ENCODE measurements at places on chromosomes 12 and 14.

GRCh38 chr12:122947352-122947792 lies 18.9 kb downstream of the ABCB9 start:
- DNase-seq: no peak

- DNase-seq: peak; percentile 14
Measured at GRCh38 chr12:39420043-39420442, 22.9 kb downstream of the KIF21A start.

DNA sequence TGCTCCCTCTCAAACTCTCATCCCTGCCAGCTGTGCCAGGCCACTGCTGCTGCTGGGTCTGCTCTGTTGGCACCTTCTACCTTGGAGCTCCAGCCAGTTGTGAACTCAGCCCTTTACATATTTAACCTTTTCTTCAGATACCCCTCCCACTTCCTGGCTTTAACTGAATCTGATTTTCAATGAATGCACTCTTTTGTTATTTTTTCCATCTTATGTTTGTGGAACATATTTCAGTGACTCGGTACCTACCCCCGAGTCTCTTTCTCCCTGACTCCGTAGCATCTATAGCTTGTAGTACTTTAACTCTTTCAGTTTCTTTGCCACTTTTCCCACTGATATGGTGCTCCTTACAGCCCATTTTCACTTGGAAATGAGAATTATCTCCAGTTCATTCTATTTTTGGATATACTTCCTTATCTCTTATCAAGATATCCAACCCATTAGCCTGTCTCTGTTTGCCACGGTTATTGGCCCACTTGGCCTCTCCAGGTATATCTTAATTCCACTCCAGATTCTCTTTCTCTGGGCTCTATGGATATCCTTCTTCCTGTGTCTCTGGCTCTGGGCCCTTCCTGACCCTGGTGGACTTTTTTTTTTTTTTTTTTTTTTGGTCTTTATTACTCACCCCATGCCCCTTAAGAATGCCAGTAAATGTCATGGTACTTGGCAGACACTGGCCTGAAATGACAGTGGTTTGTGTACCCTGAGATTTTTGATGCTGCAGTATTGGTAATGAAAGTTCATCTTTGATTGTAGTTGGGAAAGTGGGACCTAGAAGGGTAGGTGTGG lies 62.7 kb downstream of the PELI2 start:
- DNase-seq: no peak

DNA sequence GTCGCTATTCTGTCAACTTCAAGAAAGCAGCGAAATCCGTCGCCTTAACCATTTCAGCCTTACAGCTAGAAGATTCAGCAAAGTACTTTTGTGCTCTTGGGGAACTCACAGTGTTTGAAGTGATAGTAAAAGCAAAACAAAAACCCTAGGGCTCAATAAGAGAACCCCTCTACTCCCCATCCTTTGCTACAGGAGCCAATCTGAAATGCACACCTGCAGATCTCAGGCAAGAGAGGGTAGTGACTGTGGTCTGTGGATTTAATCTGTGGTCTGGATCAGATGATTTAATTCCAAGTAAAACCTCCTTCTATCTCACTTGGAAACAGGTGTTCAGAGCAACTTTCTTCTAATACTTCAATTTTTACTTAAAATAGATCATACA lies 422.9 kb upstream of the OR4E1 start:
- no peak for DNase-seq

DNA sequence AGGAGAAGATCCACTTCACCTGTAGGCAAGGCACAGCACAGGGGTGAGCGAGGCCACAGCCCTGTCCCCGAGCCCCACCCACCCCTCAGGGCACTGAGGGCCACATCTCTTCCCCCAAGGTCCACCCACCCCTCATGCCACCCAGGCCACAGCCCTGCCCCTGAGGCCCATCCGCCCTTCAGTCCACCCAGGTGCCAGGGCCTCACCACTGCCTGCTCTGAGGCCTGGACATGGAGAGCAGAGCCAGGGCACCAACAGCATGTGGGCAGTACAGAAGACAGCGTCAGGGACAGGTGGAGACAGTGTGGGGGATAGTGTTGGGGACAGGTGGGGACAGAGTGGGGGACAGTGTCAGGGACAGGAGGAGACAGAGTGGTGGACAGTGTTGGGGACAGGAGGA lies 138.3 kb downstream of the TMEM121 start:
- DNase-seq: no peak

- peak; percentile 23 for DNase-seq
Measured at GRCh38 chr12:92068459-92068858, 77.2 kb downstream of the BTG1 start.

GRCh38 chr14:94689218-94689984 lies 77.2 kb downstream of the SERPINA3 start:
- DNase-seq: peak; percentile 48

DNA sequence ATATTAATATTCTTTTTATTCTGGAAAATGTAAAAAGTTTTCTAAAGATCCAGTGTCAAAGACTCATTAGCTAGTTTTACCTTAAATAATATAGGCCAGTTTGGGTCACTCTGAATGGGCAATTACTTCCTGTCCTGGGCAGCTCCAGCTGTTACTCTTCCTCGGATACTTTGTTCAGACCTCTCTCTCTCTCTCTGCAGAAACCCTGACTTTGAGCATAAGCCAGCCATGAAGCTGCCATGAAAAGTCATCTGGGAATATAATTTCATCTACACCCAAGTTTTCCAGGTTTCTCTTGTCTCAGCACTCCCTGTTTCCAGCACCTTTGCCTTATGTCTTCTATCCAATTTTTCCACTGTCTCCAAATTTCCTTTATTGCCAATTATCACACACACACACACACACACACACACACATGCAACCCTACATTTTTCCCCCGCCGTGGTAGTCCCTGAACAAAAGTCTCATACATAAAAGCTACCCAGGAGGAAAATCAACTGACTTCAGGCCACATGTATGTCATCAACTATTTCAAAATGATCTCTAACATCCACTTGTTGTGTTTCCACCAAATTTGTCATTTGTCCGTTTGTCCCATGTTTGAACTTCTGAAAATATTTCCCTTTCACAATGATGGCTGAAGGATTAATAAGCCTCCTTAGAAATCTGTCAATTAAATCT lies 318.1 kb downstream of the SSPN start:
- DNase-seq: no peak

- DNase-seq: no peak
Measured at GRCh38 chr12:55250944-55251343, 6.5 kb downstream of the OR6C74 start.

DNA sequence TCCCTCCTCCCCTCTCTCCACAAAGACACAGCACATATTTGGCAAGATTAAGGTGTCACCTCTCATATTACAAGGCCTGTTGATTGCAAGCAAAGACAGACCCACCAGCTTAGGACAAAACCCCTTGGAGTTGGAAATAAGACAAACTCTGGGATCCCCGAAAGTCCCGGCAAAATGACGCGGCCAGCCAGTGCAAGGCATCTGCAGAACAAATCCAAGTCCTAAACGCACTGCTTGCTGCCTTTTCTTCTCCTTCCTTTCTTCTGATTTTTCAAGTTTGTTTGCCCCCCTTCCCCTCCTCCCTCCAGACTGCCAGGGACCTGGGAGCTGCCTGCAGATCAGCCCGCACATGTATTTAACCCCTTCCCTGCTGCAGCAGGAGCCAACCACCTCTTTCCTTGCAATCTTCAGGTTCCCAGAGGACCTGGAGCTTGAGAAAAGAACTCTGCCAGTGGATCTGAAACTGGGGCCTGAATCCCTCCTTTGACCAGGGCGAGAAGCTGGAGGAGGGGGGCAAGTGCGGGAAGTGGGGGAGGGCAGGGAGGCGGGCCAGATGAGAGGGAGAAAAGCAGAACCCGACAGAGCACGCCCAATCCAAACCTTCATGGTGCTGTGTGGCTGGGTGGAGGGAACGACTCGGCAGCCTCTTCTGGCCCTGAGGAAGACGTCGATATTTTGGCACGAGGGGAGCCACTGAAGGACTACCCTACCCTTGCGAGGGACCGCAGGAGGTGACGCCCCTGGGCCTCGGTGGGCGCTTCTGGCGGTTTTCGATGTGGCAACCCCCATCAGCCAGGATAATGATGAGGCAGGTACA lies 2.0 kb upstream of the NTF3 start:
- DNase-seq: no peak

DNA sequence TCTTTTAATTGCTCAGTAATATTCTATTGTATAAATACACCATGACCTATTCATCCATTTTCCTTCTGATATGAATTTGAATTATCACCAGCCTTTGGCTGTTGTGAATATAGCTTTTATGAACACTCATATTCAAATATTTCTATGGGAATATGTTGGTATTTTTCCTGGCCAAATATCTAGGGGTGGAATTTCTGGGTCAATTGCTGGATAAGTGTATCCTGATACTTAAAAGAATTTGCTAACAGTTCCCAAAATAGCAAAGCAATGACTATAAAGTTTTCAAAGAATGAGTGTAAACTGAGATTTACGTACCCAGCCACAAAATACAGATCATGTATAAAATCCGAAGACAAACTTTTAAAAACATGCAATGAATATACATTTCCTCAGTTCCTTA lies 148.7 kb upstream of the CLEC14A start:
- peak; percentile 16 for DNase-seq

GRCh38 chr12:117646520-117646919 lies 285.1 kb upstream of the NOS1 start:
- DNase-seq: no peak

- peak; percentile 36 for DNase-seq
Measured at GRCh38 chr14:58401587-58401986, 5.9 kb downstream of the TOMM20L start.

DNA sequence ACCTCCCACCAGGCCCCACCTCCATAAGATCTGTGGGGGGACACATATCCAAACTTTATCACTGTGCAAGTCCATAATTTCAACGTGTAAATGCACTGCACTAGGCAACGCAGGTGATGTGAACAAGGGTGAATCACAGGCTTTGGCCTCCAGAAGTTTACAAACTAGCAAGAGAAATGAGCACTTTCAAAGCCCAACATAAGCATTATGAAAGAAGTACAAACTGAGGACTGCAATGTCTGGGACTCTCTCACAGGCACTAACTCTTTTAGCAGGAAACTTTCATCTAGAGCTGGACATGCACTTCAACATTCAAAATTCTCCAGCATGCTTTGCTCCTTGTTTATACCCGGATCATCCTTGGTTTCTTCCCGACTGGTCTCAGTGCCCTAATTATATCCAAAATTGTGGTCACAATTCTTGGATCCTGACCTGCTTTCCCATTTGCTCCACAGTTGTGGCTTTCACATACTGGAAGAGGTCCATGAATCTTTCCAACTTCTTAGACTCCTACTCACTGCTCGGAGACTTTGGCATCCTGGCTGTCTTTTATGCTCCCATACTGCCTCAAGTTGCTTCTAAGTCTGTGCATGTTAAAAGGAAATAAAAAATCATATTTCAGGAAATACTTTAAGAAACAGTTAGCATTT lies 44.9 kb upstream of the STRAP start:
- DNase-seq: no peak

GRCh38 chr12:93968536-93969285 lies 179.7 kb upstream of the PLXNC1 start:
- DNase-seq: no peak

- no peak for DNase-seq
Measured at GRCh38 chr12:19428246-19428645, 11.0 kb upstream of the AEBP2 start.

DNA sequence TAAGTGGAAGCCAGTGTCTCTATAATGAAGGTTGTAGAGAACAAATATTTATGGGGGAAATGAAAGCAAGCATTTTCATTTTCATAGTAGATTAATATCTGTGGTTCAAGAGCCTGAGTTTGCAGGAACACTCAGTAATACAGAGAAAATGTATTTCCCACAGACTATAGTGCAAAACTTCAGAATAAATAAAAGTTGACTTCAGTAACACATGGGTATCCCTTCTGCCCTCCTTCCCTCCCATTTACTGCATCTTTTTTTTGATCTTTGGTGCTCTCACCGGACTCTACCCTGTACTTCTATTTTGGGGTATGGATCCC lies 75.3 kb upstream of the AMN1 start:
- no peak for DNase-seq

GRCh38 chr12:22797701-22798100 lies 172.7 kb downstream of the ETNK1 start:
- no peak for DNase-seq

GRCh38 chr12:79067977-79068376 lies 203.4 kb downstream of the SYT1 start:
- DNase-seq: no peak

DNA sequence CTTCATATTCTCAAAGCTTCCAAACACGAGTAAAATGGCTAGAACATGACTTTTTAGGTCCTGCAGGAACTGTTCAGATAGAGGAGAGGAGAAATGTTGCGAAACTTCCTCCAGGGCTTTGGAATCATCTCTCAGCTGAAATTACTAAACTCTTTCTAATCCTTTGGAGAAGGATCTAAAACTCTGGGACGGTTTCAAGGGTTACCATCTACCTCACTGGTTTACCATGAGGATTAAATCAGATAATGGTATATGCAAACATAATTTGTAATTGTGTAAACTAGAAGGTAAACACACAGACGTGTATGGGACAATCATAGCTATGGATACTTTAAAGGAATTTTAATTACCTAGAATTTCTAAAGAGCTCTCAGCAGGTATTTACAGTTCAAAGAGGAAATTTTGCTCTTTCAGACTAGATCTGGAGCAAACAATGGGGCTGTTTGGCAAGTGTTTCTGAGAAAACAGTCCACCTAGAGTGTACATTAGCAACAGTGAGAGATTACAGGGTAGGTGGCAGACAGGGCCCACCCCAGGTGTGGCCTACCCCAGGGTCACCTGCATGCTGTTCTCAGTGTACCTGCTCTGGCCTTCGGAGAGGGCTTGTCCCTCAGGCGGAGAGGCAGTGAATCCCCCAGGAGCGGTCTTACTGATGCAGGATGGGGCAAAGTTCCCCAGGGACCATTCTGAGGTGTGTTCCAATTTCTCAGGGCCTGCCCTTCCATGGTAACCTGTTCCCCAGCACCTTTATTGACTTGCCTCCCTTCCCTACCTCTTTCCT lies 124.7 kb upstream of the MAX start:
- peak; percentile 94 for DNase-seq

GRCh38 chr12:46963977-46964971 lies 115.1 kb upstream of the PCED1B start:
- DNase-seq: peak; percentile 59

DNA sequence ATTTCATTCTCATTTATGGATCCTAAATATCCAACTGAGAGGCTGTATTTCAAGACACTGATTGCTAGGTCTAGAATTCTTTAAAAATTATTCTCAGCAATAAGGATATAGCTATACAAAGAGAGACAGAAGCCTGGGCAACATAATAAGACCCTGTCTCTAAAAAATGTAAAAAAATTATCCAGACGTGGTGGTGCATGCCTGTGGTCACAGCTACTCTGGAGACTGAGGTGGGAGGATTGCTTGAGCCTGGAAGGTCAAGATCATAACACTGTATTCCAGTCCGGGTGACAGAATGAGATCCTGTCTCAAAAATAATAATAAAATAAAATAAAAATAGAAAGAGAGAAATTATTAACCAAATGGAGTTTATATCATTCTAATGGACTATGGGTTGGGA lies 20.6 kb upstream of the ARID2 start:
- no peak for DNase-seq

Data from PC-3 (cell line).